ENCODE measurements at places on chromosomes 2 and 18.
A peak's percentile ranks its signal among the peaks of the same experiment; 100 is the strongest.

DNA sequence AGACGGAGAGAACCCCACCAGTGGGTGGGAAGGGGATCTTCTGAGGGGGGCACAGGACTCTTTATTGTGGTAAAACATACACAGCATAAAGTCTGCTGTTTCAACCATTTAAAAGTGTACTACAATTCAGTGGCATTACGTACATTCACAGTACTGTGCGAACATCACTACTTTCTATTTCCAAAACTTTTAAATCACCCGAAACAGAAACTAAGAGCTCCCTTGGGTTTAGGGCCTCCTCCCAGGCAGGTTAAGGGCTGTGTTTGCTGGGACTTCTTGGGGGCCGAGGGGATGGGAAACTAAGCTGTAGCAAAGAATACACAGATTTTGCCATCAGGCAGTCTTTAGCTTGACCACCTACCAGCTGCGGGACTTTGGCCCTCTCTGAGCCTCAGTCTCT lies 242.0 kb downstream of the HAUS1 start:
- DNase-seq: no peak

GRCh38 chr2:118902266-118903028 lies 39.5 kb upstream of the MARCO start:
- DNase-seq: no peak

GRCh38 chr2:227267410-227268115 lies 57.5 kb upstream of the MFF start:
- DNase-seq: no peak

DNA sequence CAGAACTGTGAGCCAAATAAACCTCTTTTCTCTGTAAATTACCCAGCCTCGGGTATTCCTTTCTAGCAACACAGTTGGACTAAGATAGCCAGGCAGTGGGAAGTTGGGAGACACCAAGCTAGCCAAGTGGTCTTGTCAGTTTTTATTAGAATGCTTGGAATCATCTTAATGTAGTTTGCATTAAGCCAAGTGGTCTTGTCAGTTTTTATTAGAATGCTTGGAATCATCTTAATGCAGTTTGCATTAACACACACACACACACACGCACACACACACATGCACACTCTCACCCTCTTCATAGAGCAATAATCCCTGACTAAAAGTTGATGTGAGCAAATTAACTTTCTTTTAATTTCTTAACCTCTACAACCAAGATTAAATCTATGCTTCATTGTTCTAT lies 151.5 kb downstream of the VAPA start:
- DNase-seq: no peak

DNA sequence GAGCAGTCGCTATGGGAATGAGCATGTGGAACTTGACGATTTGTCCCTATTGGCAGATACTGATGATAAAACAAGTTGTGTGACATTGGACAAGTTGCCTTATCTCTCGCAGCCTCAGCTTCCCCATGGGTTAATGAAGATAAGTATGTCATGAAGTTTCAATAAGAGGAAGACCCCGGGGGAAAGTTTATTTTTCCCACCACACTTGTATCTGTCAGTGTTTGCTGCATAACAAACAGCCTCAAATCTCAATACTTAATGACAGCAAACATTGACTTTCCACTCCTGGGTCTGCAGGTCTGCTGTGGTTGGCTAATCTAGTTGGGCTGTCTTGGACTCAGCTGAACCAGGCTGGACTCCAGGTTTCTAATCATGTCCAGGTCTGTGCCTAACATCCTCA lies 45.8 kb downstream of the INPP5D start:
- no peak for DNase-seq

DNA sequence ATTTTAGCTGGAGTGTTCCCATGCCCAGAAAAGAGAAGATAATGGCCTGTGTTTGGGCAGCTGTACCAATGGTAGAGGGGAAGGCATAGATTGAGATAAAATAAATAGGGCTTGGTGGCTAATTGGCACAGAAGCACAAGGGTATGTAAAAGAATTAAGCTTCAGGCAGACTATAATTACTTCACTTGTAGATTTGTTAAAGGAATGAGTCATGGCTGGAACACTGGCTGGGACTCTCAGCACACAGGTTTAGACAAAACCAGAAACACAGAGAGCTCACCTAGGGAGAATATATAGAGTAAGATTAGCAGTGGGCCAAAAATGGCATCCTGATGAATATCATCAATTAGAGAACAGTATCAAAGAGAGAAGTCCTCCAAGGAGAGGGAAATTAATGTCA lies 198.3 kb upstream of the FIGN start:
- no peak for DNase-seq

GRCh38 chr2:138476940-138477339 lies 24.6 kb upstream of the SPOPL start:
- DNase-seq: no peak

DNA sequence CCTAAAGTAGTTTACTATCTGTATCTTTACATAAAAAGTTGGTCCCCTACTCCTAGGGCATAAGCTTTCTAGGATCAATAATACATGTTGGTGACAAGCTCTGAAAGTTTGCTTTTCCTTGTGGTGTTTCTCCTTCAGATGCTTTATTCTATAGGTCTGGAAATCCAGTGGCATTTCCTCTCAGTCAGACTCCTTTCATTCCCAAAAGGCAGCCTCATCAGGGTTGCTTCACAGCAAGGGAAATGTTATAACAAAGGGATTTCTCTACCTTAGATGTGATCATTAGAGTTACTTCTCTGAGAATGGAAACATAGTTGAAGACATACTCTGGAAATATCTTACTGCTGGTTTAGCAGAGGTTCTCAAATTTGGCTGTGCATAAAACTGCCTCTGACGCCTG lies 1072.4 kb upstream of the ZEB2 start:
- no peak for DNase-seq

DNA sequence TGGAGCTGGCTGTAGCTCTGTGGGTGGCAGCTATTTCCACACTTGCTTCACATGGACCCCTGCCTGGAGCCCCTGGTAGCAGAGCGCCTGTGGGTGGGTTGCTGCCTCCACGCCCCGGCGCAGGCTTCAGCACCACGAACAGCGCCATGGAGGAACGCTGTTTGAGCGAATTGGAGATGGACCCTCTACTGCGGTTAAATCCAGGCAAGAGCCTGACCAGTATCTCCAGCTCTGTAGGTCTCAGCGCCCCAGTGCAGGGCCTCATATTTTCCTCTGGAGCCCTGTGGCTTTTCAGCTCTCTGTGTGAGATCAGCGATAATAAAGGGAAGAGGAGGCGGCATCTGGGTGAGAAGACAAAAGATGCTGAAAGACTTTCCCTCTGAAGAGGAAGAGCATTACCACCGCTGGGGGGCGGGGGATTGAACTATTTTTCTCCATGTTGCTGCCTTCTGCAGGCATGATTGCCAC lies 12.0 kb downstream of the ONECUT2 start:
- DNase-seq: no peak

DNA sequence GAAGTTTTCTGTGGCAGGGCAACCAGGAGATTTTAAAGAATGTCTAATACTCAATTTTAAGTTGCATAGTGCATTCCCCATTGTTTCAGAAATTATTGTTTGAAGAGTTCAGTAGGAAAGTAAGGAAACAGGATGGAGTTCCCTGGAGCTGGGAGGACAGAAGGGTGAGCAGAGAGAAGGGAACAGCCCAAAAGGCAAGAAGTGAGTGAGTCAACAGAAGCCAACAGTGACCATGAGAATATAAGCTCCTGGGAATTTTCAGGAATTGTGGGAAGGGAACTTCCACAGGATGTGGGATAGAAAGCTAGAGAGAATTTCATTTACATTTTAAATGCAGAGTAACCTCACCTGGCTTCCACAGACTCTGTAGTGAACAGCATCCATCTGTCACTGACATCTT lies 268.1 kb upstream of the ATP5MC3 start:
- no peak for DNase-seq

GRCh38 chr2:226973816-226974215 lies 138.0 kb downstream of the RHBDD1 start:
- DNase-seq: no peak

GRCh38 chr18:39843546-39843945 lies 2111.5 kb upstream of the PIK3C3 start:
- DNase-seq: no peak

DNA sequence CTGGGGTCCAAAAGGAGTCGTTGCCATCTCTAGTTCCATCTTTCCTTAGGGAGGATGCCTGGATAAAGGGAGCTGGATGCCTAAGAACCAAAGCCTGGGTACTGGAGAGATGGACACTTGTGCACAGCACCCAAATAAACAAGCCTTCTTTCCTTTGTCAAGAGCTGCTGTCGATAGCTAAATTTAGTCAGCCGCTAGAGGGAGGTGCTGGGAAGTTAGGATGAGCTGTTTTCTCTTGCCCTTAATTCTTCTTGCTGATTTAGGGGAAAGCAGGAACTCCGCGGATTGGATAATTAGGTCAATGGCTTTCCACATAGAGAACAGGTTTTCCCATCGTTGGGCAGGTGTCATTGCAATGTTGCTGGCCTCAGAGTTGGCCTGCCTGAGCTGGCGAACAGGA lies 30.9 kb upstream of the SERPINB12 start:
- no peak for DNase-seq

DNA sequence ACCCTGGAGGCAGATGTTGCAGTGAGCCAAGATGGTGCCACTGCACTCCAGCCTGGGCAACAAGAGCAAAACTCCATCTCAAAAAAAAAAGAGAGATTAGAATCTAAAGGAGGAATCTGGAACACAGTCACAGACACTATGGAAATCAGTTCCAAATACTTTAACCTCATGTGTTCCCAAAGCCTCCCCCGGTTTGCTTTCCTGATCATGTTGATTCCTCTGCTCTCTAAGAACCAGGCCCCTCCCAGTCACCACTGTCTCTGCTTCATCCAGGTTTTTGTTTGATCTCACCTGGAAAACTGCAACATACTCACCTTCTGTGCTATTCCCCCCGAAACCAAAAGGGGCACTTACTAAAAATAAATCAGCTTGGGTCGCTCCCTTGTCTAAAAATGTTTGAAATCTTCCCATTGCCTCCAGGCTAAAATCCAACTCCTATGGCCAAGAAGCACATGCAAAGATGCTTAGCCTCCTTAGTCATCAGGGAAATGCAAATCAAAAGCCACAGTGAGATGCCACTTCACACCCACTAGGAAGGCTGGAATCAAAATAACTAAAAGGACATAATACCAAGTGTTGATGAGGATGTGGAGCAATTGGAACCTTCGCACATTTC lies 6.2 kb upstream of the NEU2 start:
- DNase-seq: no peak

DNA sequence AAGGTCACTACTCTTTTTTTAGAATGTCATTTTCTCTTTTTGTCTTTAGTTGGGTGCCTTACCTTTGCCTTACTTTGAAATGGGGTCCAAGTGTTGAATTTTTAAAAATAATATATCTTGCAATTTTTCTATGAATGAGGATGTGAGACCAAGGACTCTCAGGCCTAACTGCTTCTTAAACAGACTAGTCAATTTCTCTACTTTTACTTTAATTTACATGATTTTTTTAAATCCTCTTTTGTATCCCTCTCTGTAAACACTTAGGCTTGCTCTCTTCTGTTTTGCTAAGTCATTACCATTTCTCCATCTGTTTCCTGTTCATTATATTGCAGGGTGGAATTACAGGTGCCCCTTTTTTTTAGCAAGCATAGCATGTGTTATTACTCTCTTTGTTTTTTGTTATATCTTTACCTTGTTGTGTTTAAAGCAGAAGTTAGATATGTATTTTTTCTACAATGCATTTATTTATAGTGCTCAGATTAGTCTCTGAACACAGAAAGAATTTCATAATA lies 261.8 kb downstream of the SPAG16 start:
- no peak for DNase-seq

DNA sequence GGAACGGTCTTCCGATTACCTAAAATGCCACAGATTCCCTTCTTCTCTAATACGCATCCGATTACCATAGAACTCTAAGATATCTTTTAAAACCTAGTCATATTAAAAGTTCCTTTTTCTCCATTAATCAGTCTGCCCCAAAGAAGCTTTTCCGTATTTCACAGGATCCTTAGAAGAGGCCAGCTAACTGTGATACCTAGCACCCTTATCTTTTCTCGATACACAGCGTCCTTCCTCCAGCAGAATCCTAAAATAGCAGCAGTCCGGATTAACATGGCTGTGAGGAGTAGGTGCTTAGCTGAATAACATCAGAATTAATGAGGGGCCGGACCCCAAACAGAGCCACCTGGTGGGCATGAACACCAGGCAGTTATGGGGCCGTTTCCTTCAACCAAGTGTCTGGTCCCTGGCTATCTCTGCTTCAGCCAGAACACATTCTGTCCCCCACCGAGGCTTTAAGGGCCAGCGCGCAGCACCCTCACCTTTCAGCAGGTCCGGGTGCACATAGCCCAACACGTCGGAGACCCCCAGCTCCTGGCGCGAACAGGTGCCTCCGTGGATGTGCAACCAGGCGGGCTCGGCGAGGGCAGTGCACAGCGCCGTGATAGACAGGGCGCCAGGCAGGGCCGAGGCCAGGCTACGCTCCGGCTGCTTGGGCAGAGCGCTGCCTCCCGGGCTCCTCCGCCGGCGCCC lies 995 bp downstream of the TMEM127 start:
- peak; percentile 43 for DNase-seq

All from GM12891 (cell line).